ENCODE measurements at places on chromosomes 13 and 19. TPM values are rescaled to one million over a fixed set of nuclear protein-coding genes. Genes with fewer than 3 reads are reported as not detected.

Gene CELF5
- 0.28 TPM for total RNA-seq

Gene CGB2
- total RNA-seq = not detected

Gene MUC16
- 0.61 TPM for total RNA-seq

Gene C19orf81
- total RNA-seq = 0.61 TPM

Gene C1QTNF9B
- total RNA-seq = 0.38 TPM

Gene MIR17HG
- total RNA-seq = 10.2 TPM

Gene BAX
- total RNA-seq = 62.6 TPM

Gene ATP4A
- 0.42 TPM for total RNA-seq

Gene SLC25A41
- total RNA-seq = 0.05 TPM

Gene TRPM4
- total RNA-seq = 3.7 TPM

Gene MBD3L3
- total RNA-seq = 0.24 TPM

Gene LSM7
- total RNA-seq = 175 TPM

Gene IGFL1
- total RNA-seq = 0.99 TPM

Gene C2CD4C
- total RNA-seq = 0.38 TPM

Gene PSG2
- total RNA-seq = 0.05 TPM

Gene LSR
- total RNA-seq = 5.7 TPM

Gene KLK12
- 0.61 TPM for total RNA-seq

Gene NR2F6
- total RNA-seq = 9.4 TPM

Gene ZNF625
- total RNA-seq = 4.8 TPM

Gene SWSAP1
- total RNA-seq = 3.3 TPM

Gene SMIM44
- not detected for total RNA-seq

Gene PALM3
- not detected for total RNA-seq

Gene ANGPTL8
- total RNA-seq = not detected

Gene RNF17
- total RNA-seq = 0.05 TPM

Gene CEACAM3
- 0.99 TPM for total RNA-seq

Gene PHF11
- 32.9 TPM for total RNA-seq

Gene TEX29
- total RNA-seq = 0.80 TPM

Gene KIR3DL2
- not detected for total RNA-seq

- DNase-seq = no peak
Measured at GRCh38 chr19:16821081-16821480, 8.1 kb upstream of the SIN3B start.

DNA sequence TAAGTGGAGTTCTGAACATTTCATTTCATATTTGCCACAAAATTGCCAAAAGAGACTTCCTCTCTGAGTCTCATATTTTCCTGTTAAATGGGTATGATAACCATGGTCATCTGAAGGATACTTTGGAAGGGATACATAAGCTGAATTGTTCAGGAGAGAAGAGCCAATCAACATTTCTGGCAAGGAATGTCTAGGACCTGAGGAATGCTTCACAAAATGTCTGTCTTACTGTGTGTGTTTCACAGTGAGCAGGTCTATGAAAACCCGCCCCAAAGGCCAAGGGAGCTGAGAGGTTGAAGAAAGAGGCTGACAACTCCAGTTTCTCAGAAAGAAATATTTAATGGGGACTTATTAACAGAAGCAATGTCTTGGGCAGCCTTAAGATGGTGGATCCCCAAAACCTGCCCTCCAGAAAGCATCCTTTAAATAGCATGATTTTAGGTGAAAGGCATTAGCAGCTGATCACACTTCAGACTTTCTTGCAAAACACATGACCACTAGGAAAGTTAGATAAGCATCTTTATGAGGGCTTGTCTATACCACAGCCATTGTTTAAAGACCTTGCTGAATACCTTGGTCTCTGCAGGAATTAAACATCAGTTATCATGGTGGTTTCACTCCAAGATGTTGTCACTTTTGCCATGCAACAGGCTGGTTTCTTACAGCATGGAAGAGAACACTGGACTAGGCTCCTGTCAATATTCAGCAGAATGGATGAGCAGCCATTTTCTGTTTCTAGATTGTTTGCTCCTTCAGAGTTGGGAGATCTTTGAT lies 78.9 kb downstream of the TNFSF11 start:
- DNase-seq = no peak

- DNase-seq = no peak
Measured at GRCh38 chr13:75486146-75487062, 4.4 kb upstream of the TBC1D4 start.

DNA sequence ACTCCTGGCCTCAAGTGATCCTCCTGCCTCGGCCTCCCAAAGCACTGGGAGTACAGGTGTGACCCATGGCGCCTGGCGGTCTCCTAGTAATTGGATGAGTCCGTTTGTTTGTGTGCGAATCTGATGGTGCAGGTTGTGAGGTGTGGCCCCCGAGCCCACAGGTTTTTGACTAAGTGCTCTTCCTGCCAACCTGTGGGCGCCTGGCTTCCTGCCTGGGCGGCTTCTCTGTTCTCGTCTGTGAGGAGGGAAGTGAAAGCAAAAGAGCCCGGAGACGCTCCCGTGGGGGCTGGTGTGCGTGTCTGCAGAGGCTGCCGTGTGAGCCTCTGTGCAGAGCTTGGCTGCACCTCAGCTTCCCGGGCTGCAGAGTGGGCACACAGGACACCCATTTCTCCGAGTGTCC lies 10.0 kb downstream of the ARHGAP45 start:
- peak; percentile 75 for DNase-seq

GRCh38 chr13:114339857-114340534 lies 25.7 kb downstream of the CHAMP1 start:
- DNase-seq = no peak

DNA sequence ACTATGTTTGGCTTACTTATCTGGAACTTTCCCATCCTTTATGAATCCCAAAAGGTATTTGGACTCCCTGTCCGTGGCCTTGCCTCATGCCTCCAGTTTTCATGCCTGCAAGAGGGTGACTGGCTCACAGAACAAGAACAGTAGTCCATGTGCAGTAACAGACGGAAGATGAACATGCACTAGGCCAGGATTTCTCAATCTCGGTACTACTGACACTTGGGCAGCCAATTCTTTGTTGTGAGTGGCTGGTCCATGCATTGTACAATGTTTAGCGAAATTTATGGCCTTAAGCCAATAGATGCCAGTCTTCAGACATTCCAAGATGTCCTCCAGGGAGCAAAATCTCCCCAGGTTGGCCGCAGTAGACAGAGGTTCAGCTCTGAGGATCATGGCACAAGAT lies 61.9 kb downstream of the DOCK9 start:
- no peak for DNase-seq

GRCh38 chr13:98263841-98264240 lies 86.8 kb upstream of the RNF113B start:
- DNase-seq = no peak

GRCh38 chr13:80441968-80442367 lies 101.0 kb upstream of the SPRY2 start:
- DNase-seq = no peak

GRCh38 chr13:24459234-24459633 lies 53.3 kb downstream of the PARP4 start:
- DNase-seq = no peak

DNA sequence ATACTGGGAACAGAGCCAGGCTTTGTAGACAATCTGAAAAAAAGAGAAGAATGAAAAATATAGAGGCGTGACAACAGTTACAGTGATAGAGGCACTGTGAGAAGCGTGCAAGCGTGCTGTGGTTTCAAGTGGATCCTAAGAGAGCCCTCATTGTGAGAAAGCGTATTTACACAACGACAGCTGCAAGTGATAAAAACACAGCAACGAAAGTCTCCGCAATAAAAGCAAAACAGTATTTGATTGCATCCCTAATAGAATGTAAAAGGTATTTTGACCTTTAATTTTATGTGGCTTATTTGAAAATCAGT lies 642.7 kb upstream of the ARGLU1 start:
- no peak for DNase-seq

DNA sequence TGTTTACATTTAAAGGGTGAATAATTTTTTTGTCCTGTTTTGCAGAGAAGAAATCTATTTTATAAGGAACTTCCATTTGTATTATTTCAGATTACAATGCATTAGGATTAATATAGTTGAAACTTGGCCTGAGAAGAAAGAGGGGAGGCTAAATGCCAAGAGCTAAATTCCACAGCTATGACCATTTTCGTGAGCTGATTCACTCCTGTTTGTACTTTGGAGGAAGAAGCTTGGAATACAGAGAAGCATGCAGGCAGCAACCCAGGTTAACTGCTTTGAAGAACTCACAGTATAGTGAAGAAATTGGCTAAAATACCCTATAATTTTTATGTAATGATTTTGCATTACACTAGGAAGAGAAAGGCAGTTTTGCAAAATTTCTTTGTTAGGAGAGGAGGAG lies 309.4 kb upstream of the KLF12 start:
- no peak for DNase-seq

DNA sequence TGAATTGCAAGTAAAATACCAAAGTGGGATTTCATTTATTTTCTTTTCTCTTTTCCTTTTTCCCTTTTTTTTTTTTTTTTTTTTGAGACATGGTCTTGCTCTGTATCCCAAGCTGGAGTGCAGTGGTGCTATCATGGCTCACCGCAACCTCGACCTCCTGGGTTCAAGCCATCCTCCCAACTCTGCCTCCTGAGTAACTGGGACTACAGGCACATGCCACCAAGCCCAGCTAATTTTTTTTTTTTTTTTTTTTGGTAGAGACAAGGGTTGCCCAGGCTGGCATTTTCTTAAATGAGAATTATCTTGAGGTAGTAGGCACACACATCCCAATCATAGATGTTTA lies 68.5 kb upstream of the GPR183 start:
- DNase-seq = no peak

DNA sequence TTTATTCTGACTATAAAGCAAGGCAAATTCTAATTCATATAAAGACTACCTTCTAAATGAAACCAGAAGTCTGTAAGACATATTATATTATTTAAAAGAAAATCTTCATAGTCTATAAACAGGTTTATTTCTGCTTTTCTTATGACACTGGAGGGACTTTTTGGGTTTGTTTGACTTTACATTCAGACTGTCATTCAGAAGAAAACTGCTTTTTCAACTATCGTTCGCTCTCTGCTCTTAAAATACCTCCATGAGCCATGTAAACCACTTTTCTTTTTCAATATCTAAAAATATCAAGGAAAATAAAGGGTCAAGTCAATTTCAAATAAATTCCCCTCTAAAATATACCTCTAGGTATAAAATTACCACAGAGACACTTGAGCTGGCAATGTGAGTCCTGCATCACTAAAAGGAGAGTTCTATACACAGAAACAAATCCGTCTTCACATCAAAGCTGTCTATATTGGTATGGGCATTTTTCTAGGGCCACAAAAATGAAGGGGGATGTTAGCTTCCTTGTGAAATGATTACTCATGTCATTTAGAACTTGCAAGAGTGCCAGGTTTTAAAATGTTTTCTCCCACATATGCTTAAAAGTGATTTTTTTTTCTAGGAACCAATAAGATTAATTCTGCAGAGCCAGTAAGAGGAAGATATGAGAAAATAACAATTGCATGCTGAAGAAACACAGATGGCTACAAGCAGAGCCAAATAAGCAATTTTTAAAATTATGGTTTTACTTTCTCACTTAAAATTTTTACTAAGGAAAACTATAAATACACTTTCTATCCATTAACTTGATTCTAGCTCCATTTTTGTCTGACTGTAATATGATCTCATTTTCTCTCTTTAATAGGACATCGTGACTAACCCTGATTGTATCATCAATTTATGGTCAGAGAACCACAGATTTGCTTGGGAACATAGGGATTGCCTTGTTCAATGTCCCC lies 181.8 kb downstream of the TBC1D4 start:
- DNase-seq = peak; percentile 43

GRCh38 chr19:48646722-48647216 lies 782 bp upstream of the CA11 start:
- DNase-seq = no peak

DNA sequence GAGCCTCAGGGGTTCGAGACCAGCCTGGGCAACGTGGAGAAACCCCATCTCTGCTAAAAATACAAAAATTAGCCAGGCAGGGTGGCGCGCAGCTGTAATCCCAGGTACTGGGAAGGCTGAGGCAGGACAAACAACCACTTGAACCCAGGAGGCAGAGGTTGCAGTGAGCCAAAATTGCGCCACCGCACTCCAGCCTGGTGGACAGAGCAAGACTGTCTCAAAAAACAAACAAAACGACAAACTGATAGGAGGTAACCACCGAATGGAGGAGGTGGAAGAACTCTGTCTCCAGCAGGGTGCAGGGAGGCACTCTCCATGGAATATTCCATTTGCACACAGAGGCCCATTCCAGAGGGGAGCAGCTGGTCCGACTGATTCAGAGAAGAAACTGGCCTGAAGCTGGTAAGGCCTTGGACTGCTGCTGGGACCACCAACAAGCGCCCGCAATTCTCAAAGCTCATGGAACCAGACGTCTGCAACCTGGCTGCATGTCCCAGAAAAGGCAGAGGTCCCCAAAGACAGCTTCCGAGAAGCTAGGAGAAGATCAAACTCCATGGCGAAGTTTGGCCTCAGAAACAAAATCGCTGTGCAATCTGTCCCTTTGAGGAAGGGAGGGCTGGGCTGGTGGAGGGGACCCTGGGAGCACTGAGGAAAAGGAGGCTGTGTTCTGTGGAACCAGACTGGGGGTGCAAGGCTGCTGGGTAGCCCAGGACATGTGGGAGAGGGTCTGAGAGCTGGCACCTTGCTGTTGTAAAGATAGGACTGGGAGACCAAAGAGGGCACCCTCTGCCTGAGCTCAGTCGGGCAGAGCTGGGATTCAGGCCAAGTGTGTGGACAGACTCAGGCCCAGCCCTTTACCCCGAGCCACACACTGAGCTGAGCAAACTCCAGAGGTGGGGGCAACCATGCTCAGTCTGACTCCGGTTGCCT lies 35.2 kb downstream of the SLC25A42 start:
- no peak for DNase-seq

- DNase-seq = no peak
Measured at GRCh38 chr13:72590091-72590740, 137.2 kb downstream of the MZT1 start.

- no peak for DNase-seq
Measured at GRCh38 chr19:40995355-40995754, 4.3 kb downstream of the CYP2B6 start.

DNA sequence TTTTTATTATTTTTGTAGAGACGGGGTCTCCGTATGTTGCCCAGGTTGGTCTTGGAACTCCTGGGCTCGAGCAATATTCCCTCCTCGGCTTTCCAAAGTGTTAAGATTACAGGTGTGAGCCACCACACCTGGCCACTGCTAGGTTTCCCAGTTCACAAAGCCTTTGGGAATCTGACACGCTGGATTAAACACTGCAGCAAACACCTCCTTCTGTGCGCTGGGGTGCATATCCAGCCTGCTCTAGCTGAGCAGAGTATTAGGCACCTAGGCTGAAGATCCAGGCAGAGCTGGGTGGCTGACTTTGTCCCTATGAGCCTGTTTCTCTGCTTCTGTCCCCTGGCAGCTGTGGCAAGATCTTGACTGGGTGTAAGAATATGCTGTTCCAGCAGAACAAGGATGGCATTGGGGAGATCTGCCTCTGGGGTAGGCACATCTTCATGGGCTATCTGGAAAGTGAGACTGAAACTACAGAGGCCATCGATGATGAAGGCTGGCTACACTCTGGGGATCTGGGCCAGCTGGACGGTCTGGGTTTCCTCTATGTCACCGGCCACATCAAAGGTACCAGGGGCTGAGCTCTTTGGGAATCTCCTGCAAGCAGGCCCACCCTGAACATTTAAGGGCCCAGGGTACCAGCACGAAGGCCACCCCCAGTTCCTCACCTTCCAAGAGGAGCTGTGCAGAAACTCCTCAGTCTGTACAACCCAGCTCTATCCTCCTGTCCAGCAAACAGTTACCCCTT lies 49.8 kb downstream of the ACSBG2 start:
- DNase-seq = no peak

GRCh38 chr19:46481223-46481848 lies 10.0 kb upstream of the PNMA8A start:
- DNase-seq = no peak

All from thymus (tissue), 14 donors.